ENCODE measurements at places on chromosomes 2 and 18.

DNA sequence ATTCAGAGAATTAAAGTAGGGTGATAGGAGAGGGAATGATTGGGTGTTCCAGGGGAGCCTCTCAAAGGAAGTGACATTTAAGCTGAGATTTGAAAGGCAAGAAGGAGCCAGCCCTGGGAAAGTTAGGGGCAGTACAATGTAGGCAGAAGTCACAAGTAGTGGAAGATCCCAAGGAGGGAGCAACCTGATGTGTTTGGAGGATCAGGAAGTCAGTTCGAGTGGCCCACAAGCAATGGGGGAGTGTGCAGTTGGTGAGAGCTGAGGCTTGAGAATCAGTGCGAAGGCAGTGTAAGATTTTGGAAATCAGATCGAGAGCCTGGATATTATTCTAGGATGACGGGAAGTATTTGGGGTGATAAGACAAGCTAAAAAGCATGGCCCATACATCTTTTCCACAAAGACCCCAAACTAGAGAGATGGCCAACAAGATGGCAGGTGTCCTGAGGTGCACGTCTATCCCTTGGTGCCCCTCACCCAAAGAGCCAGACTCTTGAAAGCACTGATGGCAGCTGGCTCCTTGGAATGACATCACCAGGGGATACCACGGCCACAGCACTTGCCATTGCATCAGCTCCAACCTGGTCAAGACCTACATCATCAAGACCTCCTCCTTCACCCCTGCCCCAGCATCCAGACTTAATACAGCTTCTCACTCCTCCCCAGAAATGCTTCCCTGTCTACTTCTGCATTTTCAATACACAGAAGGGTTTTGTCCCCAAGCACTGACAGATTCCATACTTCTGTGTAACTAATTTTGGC, 127.3 kb downstream of the BCL2 start:
- DNase-seq: no peak

- no peak for DNase-seq
Observed at GRCh38 chr2:239158641-239159475, 242.0 kb downstream of the HDAC4 start.

GRCh38 chr2:45874344-45874743, 222.9 kb downstream of the PRKCE start:
- DNase-seq: no peak

- DNase-seq: no peak
Observed at GRCh38 chr2:25383806-25384205, 42.1 kb upstream of the DNMT3A start.

All from stimulated activated CD4-positive, alpha-beta T cell treated with anti-CD3 and anti-CD28 coated beads, Interleukin-12 subunit alpha, Interleukin-12 subunit beta, amount 100 ng/mL, for 24 hours (primary cell).